GM12891 (cell line): ENCODE measurements at places on chromosomes 5 and 9.

DNA sequence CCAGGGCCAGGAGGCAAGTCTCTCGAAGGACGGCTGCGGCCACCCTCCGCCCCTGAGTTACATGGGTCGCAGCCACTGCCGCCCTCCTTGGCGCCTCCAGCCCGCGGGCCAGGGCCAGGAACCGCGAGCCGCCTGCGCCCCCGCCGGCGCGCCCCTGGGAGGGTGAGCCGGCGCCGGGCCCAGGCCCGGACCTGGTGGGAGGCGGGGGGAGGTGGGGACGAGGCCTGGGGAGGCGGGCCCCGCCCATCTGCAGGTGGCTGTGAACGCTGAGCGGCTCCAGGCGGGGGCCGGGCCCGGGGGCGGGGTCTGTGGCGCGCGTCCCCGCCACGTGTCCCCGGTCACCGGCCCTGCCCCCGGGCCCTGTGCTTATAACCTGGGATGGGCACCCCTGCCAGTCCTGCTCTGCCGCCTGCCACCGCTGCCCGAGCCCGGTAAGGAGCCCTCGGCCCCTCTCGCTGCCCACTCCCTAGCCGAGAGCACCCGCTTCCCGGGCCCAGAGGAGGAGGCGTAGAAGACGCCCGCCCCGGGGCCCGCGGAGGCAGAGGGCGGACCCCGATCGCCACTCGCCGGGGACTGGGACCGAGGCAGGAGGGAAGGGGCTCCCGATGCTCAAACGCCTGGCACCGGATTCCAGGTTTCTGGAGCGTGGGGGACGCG, at the start of gene ASS1:
TSS of gene ASS1 (plus strand) at position 397 of the 657 bp plus-strand sequence. CDS start 7,268 bp downstream, outside the sequence.
- DNase-seq: no peak

- DNase-seq: no peak
Observed at GRCh38 chr5:2147504-2148311, 265.0 kb upstream of the IRX4 start.

GRCh38 chr5:38874948-38875456, 29.2 kb downstream of the OSMR start:
- DNase-seq: no peak

- no peak for DNase-seq
Observed at GRCh38 chr9:84339962-84340361, 596 bp downstream of the SLC28A3 start.

DNA sequence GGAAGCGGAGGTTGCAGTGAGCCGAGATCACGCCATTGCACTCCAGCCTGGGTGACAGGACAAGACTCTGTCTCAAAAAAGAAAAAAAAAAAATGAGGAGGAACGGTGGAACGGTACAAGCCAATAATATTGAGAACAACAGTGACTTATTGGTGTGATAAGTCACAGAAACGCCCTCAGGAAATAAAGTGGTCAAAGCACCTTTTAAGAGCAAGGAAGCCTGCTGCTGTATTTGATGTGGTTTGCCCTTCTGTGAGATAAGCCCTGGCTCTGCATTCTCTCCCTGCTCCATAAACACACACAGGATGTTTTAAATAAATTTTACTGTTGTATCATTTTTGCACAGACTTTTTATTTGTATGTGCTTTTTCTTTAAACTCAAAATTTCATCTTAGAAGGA, 269.9 kb upstream of the MSX2 start:
- DNase-seq: no peak

- no peak for DNase-seq
Observed at GRCh38 chr9:69900406-69900805, 79.8 kb downstream of the CFAP95 start.

GRCh38 chr9:83472221-83472665, 66.0 kb downstream of the FRMD3 start:
- no peak for DNase-seq

- no peak for DNase-seq
Observed at GRCh38 chr5:17395106-17395880, 102.7 kb upstream of the TAF11L2 start.

GRCh38 chr5:160054047-160054446, 45.1 kb downstream of the TTC1 start:
- DNase-seq: no peak

- no peak for DNase-seq
Observed at GRCh38 chr5:42787073-42787472, 24.6 kb downstream of the SELENOP start.

DNA sequence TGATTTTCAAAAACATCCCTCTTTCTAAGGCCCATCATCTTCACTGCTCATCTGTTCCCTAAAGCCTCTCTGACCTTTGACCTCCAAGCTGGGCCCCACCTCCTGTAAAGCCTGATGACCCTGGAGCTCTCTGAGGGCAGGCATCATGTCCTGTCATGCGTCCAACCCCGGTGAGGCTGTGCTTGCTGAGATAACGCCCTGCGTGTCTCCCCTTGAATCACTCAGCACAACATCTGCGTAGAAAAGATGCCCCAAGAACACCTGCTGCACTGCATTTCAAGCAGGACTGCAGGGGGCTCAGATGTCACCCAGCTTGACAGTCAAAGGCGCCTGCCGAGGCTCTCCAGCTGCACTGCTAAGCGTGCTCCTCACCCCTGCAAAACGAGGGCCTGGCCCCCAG, 78.0 kb downstream of the OTULIN start:
- no peak for DNase-seq

DNA sequence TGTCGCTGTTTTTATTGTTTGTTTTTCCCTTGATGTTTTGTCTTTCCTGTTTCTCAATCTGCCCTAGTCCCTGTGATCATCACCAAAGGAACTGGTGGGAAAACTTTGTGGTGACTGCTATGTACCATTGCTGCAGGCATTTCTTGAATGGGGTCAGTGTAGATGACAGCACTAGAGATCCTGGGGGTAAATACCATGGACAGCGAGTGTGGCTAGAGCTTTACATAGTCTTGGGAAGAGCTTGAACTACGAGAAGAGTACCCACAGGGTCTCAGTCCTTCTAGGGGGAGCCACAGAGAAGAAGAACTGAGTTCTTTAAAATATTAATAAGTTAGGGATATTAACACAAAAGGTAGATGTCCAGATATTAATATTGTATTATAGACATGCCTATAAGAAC, 138.8 kb downstream of the PAM start:
- DNase-seq: no peak

DNA sequence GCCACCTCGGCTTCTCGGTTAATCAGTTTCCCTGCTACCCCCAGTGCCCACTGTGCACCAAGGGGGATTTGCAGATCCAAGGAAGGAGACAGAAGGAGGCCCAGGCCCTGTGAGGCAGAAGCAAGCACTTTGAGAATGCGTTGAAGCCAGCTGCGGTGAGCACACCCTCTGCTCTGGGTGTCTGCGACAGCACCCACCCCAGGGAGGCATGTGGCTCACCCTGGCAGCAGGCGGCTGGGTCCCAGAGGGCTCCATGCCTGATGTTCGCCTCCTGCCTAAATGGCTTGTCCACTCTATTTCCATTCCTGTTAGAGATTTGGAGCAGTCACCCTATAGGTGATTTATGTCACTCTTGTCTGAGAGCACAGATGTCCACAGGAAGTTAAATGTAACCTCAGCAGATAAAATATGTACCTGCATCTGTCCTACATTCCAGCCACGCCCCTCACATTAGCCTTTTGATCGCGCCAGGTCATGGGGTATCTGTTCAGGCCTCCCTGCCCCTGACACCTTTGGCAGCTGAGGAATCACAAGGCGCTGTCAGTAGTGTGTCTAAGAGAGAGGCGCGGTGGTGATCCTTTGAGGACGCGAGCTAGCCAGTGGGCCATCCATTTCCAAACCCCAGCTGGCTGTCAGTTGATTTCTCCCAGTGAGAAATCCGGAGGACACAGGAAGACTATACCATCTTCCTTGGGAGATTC, 28.1 kb downstream of the PTGES2 start:
- no peak for DNase-seq

DNA sequence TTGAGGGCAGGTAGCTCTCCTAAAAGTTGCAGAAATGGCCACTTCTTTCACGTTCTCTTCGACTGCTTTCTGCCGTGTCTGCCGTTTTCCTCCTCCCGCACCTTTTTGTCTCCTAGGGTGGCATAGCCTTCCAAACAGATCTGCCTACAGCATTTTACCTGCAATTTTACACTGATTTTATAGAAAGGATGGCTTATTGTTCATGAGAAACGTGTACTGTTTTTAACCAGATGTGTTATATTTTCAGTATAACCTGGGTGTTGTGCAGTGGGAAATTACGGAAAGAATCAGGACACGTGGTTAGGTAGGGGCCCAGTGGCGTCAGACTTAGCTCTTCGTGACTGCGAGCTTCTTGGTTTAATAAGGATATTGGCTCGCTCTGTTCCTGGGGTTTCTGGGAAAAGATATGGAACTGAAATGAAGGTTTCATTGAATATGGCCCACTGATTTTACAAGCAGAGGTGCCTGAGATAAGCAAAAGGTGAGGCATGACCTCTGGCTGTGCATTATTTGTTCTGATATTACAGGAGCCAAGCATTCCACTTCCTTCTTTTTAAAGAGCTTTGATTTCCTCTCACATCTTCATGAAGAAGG, 43.7 kb upstream of the PRSS3 start:
- no peak for DNase-seq

- DNase-seq: no peak
Observed at GRCh38 chr5:179416114-179416822, 71.0 kb upstream of the ADAMTS2 start.

DNA sequence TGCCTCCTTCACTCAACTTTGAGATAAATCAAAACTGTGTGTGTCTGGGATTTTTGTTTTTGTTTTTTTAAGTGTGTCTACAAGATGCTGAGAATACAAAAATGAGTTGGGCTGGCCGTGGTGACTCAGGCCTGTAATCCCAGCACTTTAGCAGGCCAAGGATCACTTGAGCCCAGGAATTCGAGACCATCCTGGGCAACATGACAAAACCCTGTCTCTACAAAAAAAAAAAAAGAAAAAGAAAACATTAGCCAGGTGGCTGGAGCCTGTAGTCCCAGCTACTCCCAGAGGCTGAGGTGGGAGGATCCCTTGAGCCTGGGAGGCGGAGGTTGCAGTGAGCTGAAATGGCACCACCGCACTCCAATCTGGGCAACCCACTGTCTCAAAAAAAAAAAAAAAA, 21.0 kb downstream of the HNRNPK start:
- no peak for DNase-seq

GRCh38 chr9:70260606-70261005, 1.8 kb downstream of the SMC5 start:
- no peak for DNase-seq

DNA sequence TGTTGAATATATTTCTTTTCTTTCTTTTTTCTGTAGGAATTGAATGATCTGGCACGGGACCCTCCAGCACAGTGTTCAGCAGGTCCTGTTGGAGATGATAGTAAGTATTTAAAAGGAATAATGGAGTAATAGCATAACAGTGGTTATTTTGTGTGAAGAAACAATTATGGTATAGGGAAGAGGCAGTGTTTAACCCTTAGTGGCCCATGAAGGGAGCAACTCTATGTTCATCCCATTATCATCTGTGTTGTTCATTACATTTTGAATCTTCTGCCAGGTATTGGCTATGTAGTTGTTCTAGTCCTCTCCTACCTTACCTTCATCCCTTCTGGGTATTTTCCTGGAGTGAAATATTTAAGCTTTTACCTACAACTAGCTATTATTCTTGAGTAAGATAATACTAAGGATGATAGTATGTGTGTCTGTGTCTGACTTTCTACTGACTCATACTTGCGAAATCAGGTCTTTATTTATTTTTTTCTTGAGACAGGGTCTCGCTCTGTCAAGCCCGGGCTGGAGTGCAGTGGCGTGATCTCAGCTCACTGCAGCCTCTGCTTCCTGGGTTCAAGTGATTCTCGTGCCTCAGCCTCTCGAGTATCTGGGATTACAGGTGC, 39.3 kb downstream of the UBE2D2 start:
- DNase-seq: no peak

DNA sequence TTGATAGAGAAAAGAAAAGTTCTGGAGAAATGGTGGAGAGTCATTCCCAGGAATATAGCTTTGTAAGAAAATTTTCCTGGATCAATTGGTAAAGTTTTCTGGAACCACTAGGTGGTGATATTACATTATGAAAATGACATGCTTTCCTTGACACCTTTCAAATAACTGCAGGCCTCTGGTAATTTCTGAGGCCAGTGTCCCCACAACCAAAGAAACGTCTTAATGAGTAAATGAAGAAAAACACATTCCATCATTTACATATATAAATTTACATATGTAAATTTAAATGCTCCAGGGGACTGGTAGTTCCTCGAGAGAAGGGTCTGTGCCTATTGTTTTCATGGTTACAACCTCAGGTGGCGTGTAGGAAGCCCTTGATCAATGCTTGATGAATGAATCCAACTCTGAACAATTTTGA, 17.2 kb upstream of the RGS3 start:
- peak; percentile 39 for DNase-seq

- no peak for DNase-seq
Observed at GRCh38 chr9:130890870-130891687, 5.5 kb downstream of the QRFP start.

DNA sequence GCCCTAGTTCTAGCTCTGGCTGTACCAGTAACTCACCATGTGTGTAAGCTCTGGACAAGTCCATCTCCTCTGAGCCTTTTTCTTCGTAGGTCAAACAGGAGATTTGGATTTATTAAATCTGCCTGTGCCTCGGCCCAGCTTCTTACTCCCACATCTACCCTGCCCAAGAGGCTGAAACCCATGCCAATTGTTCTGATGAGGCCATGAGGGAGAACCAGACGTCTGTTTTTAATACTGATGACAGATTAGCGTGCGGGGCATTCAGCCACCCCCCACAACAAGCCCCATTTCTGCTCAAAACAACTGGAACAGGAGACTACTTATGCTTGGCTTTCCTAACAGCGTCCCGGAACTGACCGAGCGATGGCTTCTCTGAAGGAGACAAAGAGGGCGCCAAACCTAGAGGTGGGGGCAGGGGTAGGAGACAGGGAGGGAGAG, 81.2 kb upstream of the TRIM32 start:
- DNase-seq: no peak

DNA sequence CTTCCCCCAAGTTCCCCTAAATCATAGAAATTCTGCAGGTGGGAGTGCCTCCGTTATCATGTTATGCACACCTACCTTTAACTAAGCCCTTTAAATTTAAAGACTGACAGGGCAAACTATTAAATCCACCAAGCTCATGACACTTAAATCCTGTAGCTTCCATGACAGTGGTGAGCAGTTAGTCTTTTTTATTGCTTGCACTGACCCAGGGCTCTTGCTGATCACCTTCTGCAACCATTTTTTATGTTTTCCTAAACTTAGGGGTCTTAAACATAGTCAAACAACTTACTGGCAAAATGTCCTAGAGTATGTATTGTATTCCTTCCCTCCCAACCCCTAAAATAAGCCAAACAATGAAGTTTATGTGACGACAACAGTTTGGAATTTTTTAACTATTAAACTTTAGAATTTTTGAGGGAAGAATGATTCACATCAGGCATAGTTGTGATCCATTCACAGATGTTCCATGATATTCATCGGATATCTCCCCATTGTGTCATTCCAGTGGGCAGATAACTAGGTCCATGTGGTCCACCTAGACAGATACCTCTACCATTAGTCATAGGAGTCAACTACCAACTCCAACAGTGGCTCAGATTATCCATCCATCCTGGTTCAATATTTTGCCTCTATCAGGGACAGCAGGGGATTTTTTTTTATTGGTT, 283.1 kb downstream of the ADAMTS6 start:
- no peak for DNase-seq

DNA sequence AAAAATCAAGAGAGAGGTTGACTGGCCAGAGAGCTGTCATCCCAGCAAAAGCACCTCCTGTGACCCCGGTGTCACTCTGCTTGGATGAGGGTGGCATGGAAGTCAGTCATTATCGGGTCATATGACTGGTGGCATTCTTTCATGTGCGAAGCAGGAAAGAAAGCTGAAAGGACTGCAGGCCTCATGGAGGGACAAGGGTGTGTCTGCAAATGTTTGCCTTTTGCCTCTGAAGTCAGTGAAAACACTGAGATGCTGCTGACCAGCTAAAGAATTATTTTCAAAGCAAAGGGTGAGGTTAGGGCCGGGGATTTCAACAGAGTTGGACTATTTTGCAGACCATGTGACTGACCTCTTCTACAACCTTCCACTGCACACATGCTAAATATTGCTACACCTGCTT, 298.3 kb downstream of the CSNK1G3 start:
- DNase-seq: no peak
